Skin of body (tissue), 3 donors: ENCODE measurements at places on chromosomes 7 and 10. TPM values are rescaled to one million over a fixed set of nuclear protein-coding genes. Genes with fewer than 3 reads are reported as not detected.

ANKRD2 gene
- total RNA-seq = 6.4 TPM

CPEB3 gene
- 2.6 TPM for total RNA-seq

DNA sequence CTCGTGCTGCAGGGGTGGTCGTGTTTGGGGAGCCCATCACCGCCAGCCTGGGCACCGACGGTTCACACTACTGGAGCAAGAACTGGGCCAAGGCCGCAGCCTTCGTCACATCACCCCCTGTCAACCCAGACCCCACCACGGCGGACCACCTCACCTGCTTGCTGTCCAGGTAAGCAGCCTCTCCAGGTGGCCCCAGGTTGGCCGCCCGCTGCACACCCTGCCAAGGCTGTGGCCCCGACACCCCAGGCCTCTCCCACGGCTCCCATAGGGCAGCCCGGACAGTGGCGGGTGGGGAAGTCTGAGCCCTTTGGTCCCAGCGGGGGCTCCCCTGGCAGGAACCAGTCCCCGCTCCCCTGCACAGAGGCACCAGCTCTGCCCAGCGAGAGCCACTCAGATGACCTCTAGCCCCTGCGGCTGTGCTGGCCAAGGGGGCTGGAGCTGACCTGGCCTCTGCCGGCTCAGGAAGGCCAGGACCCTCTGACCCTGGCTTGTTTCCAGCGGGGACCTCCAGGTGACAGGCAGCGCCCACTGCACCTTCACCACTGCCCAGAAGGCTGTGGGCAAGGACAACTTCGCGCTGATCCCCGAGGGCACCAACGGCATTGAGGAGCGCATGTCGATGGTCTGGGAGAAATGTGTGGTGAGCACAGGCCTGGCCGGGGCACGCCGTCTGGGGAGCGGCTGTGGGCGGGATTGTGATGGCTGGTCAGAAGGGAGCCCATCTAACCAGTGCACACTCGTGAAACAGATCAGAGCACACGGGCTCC lies 13.8 kb downstream of the DPYSL4 start:
- DNase-seq = no peak

- no peak for DNase-seq
Observed at GRCh38 chr10:45155784-45156183, 155.1 kb downstream of the ZNF22 start.

DNA sequence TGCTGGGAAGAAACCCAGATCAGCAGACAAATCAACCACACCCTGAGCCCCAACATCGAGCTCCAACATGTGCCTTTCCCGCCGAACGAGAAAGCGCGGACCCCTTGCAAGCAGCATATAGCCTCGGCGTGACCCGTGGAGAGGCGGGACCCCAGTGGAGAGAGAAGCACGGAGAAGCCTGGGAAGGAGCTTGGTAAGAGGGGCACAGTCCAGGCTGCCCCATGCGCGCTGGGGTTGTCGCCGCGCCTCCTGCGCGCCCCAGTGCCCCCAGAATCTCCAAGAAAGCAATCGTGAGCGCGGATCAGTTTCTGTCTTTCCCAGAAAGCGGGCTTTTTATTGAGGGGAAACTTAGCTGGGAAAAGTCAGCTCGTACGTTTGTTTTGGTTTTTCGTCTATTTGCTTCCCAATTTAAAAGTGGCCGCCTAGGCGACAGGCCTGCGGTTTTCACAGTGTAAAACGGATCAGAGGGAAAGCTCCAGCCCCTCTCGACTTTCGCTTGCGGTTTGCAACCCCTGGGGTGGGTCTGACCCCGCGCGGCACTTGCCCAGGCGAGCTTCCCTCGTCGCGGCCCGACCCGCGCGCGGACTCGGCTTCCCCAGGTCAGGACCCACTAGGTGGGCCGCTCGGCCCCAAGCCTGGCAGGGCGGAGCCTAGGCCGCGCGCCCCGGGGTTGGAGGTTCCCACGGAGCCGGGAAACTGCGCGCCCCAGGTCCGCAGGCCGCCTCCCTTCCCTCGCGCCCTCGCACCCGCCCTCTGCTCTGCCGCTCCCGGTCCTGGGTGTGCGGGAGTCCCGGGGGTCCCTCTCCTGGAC lies 31.1 kb downstream of the SKIDA1 start:
- no peak for DNase-seq

OR6B1 gene
- total RNA-seq = not detected

- DNase-seq = no peak
Observed at GRCh38 chr7:122038904-122039303, 105.1 kb downstream of the AASS start.

CALN1 gene
- 2.6 TPM for total RNA-seq

DNA sequence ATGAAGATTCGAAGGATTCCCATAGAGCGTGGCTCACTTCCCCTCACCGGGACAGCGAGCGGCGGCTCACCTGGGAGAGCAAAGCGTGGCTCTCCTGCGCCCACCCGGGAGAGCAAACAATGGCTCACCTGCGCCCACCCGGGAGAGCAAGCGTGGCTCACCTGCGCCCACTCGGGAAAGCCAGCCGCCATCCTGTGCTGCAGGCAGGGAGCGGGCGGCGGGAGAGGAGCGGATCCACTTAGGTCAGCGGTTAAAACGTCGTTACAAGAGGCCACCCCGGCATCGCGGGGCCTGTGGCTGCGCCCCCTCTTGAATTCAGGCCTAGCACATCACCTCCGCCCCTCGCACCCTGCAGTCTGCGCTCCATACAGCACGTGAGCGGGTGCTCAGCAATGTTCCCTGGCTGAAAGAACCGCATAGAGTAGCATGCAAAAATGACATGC lies 461 bp upstream of the FIGNL1 start:
- DNase-seq = no peak

- DNase-seq = no peak
Observed at GRCh38 chr10:60952846-60953220, 8.8 kb upstream of the RHOBTB1 start.

DNA sequence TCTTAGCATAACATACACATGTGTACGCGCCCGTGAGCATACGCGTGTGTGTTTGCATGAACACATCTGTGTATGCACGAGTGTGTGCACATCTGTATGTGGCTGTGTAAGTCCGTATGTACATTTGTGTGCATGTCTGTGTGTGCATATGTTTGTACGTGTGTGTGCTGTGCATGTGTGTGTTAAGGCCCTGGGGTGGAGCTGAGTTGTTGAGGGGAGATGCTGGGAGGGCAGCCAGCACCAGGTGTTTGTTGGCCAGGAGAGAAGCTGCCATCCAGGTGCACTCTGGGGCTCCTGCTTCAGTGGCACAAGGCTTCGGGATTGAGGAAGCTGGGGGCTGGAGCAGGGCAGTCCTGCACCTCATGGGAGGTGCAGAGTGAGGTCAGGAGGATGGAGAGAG lies 85.0 kb downstream of the BMS1 start:
- DNase-seq = no peak

DNA sequence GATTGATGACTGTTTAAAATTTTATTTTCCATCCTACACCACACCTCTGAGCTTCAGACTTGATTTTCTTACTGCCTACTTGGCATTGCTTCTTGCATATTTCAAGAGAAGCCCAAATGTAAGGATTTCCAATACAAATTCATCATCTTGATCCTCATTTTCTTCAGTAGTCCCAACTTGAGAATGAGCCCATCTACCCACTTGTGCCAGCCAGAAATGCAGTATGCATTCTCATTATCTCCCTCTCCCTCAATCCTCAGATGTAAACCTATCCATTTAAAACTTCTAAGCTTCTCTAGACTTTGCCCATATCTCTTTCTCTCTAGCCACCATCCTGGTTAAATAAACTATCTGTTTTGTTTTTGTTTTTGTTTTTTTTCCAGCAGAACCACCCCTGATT lies 22.4 kb upstream of the EGFR start:
- no peak for DNase-seq

MEIG1 gene
- total RNA-seq = not detected

DNA sequence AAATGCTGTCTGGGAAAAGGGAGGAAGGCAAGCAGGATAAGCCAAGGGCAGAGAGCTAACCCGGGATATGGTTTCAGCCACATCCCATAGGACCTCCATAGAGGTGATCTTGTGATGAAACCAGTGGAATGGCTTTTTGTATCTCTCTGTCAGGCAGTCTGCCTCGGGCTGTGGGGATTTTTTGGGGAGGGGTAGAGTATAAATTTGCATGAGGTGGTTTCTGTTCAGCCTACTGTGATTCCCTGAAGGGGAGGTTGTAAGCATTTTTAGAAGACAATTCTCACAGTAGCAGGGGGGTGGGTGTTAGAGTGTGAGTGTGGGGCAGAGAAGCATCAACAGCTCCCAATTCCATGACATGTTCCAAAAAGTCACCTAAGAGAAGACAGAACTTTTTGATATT lies 11.8 kb downstream of the OR9A2 start:
- no peak for DNase-seq

CDC14C gene
- not detected for total RNA-seq

DNA sequence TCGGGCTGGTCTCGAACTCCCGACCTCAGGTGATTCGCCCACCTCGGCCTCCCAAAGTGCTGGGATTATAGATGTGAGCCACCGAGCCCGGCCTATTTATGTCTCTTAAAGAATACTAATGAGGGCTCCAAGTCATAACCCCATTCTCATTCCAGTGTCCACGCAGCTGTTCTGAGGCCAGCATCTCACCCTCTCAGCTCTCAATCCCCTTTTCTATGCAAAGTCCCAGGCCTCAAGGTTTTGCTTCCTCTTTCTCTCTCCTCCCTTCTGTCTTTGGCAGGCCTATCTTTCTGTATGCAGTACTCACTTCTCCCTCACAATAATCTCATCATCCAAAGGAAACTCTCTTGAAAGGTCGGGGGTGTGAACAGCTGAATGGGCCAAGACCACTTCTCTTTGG lies 28.0 kb upstream of the VSIR start:
- DNase-seq = no peak

DNA sequence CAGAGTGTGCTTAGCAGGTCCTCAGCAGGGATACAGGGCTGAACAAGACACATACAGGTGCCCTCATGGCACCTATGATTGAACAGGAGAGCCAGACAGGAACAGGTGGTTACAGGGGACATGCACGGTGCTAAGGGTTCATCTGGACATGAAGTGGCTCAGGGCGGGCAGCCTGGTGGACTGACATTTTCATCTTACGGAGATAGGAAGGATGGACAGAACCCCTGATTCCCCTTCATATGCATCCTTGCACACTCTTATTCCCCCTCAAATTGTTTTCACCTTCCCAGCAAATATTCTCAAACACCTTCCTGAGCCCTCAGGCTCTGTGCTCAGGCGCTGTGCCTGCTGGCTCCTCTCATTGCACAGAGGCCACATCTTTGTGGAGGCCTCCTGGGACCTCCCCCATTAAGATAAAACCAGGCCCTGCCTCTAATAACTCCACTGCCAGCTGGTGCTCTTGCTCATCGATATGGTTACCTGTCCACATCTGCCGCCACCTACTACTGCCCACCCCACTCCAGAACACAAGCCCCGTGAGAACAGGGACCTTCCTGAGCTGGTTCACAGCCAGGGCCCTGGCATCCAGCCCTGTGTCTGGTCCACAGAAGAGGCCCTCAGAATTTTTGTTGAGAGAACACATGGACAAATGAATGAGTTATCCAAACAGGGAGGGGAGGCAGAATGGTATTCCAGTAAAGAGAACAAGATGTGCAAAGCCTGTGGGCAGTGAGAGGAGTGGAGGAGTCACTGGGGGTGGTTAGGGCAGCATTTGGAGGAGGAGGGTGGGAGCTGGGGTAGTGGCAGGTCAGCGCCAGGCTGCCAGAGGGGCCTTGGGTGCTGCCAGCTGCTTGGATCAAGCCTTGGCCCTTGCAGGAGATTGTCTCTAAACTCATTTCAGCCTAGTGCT lies 68.9 kb upstream of the AQP1 start:
- DNase-seq = no peak

DNA sequence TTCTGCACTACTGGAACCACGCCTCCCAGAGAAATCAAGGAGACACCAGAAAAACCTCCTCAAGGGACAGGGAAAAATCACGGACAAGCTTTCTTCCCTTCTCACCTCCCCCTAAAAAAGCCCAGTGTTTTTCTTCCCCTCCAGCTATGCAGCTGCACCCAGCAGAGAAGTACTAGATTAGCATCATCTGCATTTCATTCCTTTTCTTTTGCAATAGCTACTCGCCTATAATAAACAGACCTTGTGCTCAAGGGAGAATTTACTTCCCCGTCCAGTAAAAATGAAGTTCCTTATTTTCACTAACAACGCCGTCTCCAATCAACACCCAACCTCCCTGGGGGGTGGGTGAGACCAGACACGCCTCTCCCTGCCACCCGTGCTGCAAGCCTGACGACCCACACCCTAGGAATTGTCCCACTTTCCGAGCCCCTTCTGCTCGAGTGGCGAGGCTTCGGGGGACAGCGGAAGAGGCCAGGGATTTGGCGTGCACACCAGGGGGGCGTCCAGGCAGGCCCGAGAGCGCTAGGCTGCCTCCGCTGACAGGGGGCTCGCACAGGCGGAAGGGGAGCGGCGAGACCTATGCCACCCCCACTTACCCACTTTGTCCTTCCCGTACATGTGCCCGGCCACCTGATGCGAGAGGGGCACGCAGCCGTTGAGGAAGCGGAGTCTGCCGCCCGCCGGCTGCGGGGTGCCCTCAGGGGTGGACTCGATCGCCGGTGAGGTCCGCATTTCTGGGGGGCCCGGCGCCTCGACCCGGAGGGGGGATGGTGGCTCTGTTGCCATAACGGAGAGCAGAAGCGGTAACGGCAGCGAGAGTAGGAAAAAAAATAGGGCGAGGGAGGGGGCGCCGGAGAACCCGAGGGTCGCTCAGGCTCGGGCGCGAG lies 625 bp downstream of the IPMK start:
- DNase-seq = peak; percentile 58

MOGAT3 gene
- not detected for total RNA-seq

OR9A2 gene
- total RNA-seq = 0.20 TPM

SP8 gene
- not detected for total RNA-seq

DNA sequence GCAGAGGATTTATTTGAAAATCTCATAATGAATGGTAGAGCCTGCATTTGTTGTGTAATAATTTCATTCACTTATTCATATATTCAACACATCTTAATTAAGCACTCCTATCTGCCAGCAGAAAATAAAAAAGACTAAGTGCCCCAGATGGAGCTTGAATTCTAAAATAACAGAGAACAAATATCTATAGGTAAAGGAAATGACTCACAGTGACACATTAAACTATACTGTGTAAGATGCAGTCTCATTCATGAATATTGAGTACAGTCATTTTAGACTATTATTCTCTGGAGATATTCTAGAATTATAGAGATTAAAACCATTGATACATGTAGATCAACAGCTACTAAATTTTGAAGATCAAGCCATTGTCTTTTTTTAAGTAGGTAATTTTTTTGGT lies 72.1 kb downstream of the PTPRZ1 start:
- no peak for DNase-seq

- no peak for DNase-seq
Observed at GRCh38 chr7:45902820-45903219, 14.5 kb downstream of the IGFBP1 start.

- DNase-seq = no peak
Observed at GRCh38 chr7:36523371-36524101, 133.9 kb downstream of the ANLN start.

DNA sequence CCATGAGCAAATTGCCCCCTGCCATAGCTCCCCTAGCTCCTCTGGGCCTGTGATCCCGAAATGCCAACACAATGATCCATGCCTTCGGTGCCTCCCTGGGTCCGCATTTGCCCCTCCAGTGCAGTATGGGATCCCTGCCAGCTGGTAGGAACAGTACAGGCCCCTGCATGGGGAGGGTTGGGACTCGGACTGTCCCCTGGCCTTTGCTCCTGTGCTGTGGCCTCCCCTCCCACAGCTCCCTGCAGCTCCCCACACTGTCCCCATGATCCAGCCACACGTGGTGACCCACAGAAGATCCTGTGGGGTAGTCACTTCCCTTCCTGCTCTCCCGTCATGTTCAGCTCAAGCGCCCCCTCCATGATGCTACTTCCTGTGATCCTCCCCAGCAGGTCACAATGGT lies 140.3 kb downstream of the MAPK8 start:
- no peak for DNase-seq

COL26A1 gene
- 3.5 TPM for total RNA-seq

GRCh38 chr7:98167653-98168052 lies 43.6 kb upstream of the BHLHA15 start:
- no peak for DNase-seq

- DNase-seq = no peak
Observed at GRCh38 chr7:20193242-20193777, 23.9 kb downstream of the MACC1 start.
